ENCODE measurements at places on chromosomes 1 and 21.

DNA sequence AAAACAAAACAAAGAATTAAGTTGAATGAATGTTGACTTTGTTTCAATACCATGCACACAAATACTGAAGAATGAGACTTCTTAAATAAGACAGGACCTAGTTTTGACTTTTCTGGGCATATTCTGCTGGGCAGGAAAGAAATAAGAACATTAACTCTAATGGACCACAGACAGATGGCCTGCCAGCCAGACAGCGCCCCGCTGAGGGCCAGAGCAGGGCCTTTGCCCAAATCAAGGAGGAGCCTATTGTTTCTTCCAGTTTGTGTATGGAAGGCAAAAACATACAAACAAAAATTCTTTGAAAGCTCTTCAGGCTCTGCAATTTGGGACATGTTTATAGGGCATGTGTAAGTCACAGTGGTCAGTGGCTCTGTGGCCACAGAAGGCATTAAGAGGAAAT is 44.4 kb upstream of the KIF26B start:
- no peak for DNase-seq

- no peak for DNase-seq
These were observed 16.5 kb upstream of the ETV3L start for GRCh38 chr1:157115851-157116736.

DNA sequence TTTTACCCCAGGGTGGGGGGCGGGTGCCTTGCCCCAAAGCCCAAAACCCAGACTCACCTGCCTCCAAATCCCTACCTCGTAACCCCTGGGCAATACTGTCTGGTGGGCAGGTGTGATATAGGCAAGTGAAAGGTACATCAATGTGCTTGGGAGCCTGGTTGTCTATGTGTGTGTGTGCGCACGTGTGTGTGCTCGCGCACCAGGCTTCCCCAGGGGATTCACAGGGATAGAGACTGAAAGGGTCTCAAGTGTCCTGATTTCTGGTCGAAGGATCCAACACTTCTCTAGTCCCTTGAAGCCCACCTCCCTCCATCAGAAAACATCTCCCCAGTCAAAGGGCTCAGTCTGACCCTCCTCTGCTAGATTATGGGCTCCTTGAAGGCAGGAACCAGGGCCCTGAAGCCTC is 28.9 kb upstream of the EPB41 start:
- no peak for DNase-seq

DNA sequence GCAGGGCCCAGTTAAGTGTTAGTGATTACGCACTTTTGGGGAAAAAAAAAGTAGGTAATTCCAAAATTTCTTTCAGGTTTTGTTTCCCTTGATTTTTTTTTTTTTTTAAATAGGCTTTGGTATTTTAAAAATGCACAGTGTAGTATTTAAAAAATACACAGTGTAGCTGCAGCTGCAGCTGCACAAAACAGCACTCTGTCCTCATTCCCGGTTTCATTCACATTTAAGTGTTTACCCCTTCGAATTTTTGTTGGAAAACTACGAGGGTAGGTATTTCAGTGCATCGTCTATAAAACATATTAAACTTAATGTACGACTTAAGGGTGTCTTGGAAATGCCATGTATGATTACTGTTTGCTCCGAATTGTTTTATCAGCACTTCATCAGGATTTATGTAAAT is 3.4 kb downstream of the NEK7 start:
- no peak for DNase-seq

- no peak for DNase-seq
These were observed 41.3 kb upstream of the GPR52 start for GRCh38 chr1:174406421-174406820.

DNA sequence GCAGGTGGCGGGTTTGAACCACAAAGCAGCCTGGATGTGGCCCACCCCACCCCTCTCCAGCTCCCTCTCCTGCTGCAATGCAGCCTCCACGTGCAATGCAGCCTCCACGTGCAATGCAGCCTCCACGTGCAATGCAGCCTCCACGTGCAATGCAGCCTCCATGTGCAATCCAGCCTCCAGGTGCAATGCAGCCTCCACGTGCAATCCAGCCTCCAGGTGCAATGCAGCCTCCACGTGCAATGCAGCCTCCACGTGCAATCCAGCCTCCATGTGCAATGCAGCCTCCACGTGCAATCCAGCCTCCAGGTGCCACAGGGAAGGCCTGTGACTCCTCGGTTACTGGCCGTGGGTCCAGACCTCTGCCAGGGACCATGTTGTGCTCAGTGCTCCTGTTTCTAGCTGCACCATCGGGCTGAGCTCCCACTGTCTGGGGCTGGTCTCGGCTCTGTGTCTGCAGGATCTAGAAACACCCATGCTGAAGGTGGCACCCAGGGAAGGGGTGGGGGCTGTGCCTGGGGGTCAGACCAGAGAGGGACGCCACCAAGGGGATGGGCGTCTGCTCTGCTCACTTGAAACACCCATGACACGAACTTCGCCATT is 11.9 kb upstream of the LRRC3 start:
- DNase-seq = no peak

DNA sequence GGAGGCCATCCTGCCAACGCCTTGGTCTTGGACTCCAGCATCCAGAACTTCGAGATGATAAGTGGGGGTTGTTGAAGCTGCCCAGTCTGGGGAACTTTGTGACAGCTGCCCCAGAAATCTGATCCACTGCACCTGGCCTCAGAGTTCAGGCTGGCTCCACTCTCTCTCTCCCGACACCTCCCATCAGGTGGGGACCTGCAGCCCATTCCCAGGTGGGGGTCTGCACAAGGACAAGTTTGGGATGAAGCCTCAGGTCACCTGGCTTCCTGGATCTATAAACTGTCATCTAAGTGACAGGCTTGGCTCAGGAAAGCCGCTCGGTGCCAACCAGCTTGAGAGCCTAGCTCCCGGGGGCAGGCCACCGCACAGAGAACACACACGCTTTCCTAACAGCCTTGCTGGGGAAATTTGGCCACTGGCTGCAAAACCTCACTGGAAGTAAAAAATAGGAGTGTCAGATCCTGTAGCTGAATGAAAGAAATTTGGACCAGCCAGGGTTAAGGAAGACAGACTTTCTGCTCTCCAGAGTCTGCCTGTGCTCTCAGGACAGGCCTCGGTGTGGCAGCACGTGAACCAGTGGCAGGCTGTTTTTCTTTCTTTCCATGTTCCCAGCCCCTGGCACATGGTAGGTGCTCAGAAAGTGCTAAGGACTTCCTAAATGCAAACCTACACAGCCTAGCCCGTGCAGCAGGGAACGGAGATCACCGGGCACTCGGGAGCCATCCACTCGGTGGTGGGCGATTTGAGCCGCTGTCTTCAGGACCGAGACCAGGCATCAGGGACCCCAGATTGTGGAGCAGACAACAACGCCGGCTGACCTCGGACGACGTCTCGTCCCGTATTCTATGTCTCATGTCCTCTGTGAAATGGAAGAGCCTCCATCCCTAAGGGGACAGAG is 42.6 kb upstream of the LBR start:
- peak; percentile 16 for DNase-seq

DNA sequence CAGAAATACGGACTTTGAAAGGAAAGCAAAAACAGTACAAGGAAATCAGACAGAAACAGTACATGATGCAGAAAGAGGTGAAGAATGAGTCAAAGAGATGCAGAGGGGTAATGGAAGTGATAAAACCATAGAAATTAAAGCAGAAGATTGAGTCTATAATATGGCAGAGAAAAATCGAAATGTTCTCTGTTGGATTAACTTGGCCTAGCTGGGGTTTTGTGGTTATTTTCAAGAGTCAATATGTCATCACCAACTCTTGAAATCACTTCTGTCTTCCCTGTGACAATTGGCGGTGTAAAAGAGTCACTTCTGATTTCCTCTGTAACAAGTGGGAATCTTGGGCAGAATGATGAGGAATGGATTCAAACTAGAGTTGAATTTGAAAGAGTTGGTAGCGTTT is 7.4 kb downstream of the YTHDF2 start:
- no peak for DNase-seq

- DNase-seq = no peak
These were observed 43.5 kb upstream of the CCDC27 start for GRCh38 chr1:3708791-3709190.

GRCh38 chr1:76659171-76659940 is 207.9 kb upstream of the ST6GALNAC5 start:
- DNase-seq = no peak

- DNase-seq = no peak
These were observed 24.8 kb downstream of the NOS1AP start for GRCh38 chr1:162094271-162094670.

DNA sequence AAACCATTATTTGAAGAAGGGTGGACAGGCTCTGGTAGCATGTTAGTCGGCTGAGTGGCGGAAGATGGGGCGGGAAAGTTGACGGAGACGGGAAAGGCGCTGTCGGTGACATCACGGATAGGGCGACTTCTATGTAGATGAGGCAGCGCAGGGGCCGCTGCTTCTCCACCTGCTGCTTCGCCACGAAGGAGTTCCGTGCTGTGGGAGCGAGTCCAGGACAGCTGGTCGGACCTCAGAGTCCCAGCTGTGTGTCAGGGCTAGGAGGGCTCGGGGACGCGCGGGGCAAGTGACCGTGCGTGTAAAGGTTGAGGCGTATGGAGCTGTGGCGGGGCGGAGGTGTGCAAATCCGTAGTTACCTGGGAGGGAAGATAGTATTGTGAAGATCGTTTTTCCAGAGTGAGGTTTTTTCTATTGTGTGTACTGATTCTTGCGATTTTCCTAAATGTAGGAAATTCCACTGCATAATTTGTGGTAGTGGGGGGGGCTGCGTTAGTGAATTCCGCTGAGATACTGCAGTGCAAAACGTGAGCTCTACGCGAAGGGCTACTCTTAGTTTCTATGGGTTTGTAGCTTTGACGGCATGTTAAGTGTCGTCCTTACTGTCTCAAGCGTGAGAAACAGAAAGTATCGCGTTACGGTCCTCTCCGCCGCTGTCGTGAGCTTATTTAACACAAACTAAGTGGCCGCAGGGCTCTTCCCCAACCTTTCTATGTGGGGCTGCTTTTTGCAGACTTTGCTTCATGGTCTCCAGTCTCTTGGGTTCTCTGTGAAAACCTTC is 111.2 kb upstream of the NBPF11 start:
- DNase-seq = no peak

DNA sequence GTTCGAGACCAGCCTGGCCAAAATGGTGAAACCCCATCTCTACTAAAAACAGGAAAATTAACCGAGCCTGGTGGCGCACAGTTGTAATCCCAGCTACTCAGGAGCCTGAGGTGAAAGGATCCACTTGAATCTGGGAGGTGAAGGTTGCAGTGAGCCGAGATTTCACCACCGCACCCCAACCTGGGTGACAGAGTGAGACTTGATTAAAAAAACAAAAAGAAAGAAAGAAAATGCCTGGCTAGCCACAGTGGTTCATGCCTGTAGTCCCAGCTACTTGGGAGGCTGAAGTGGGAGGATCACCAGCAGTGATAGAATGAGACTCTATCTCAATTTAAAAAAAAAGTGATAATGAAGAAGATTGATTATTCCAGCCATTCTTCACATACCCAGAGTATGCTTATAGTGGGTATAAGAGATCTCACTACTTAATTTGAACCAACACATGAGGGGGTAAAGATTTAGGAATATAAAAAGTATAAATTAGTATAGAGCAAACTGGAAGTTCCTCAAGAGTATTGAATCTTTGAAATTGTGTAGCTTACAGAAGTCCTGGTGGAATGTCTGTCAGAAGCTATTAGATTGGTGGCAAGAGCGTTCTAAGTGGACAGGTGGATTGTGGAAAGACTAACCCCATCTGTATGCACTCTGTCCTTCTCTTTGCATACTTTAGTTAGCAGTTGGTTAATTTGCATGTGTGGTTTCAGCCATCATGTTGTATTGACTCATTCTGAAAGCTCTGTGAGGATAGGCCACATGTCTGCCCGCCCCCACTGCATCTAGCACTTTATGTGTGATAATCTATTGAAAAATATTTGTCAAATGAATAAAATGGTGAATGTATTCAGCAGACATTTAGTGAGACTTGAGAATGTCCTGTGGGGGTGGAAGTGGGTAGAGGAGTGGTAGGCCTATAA is 25.0 kb downstream of the RLF start:
- no peak for DNase-seq

DNA sequence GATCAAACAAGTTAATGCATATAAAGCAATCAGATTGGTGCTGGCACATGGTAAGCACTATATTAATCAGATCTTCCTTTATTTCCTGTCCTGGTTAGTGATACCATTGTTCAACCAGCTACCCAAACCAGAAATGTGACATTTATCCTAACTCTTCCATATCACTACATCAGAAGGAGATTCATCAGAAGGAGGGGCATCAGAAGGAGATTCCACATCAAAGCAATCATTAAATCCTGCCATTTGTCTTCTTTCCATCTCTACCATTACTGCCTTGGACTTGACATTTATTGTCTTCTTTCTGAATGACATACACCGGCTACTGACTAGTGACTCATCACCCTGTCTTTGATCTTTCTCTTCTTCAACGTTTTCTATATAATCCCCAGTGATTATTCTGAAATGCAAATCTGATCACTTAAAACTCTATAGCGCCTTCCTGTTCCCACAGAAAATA is 75.0 kb downstream of the DNM3 start:
- no peak for DNase-seq

DNA sequence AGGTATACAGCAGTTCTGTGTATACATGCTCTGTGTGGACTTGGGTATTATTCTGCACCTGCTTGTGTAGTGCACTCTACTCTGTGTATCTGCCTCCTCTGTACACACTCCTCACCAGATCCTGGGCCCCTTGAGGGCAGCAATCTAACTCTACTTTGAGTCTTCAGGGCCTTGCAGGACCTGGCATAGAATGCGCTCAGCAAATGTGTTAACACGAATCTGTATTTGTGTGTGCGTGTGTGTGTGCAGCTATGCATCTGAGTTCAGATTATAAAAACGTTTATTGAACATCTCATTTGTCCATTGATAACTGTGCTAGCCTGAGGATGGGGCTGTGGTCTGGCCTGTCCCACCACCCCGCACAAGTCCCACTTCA is 3.9 kb upstream of the MEF2D start:
- no peak for DNase-seq

- DNase-seq = no peak
These were observed 63.8 kb downstream of the BCAR3 start for GRCh38 chr1:93617670-93618499.
